ENCODE measurements at places on chromosomes 4 and X.

GRCh38 chr4:125736057-125736456, 421.3 kb downstream of the FAT4 start:
- DNase-seq: no peak

- DNase-seq: no peak
These were observed 9.8 kb upstream of the HMGB2 start for GRCh38 chr4:173343832-173344397.

GRCh38 chrX:107729558-107730297, 45.9 kb downstream of the TSC22D3 start:
- no peak for DNase-seq

DNA sequence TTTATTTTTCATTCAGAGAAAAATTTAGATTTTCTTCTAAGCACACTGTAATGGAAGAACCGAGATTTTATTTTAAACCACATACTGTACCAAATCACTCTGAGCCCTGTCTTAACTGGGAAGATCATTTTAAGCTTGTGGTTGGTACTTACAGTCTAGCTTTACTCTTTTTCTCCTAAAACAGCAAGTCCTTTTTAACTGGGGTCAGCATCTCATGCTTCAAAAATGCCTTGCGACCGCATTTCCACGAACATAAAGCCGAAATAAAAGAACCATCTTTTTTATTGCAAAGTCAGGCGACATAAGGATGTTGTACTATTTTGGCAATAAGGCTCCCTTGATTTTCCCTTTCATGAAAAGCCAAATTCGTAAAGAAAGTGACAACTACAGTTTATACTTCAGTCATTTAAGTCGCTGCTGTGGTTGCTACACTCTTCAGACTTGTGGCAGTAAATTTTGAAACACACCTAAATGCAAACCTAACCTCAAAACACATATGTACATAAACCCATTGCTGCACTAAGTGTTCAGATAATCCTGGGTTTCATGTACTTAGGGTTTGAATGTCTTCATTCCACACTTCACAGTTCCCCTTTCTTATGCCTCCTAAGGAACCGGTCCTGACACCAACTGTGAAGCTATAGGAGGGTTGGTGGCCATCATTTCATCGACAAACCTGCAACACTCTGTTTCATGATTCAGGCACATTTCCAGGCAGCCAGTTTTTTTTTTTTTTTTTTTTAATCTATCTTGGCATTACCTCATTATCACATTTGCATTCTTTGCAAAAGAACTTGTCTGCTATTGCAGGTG, 3.0 kb downstream of the STOX2 start:
- no peak for DNase-seq

DNA sequence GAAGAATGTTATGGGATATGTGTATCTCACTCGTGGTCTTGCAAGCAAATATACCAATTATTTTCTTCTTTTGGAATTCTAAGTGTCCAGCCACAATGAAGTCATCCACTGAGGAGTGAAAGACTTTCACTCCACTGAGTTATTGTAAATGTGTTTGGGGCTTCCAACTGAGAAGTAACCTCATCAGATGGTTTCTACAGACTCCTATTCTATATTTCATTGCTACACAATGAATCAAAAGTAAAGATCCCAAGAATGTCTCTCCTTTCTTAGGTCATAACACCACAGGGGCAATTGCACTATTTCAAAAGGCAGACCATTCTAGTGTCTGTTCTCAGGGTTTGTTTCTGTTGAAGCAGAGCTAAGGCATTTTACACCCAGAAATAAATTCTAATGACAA, 12.3 kb upstream of the VCX2 start:
- no peak for DNase-seq

- DNase-seq: no peak
These were observed 212.8 kb downstream of the GPAT3 start for GRCh38 chr4:83748711-83749110.

DNA sequence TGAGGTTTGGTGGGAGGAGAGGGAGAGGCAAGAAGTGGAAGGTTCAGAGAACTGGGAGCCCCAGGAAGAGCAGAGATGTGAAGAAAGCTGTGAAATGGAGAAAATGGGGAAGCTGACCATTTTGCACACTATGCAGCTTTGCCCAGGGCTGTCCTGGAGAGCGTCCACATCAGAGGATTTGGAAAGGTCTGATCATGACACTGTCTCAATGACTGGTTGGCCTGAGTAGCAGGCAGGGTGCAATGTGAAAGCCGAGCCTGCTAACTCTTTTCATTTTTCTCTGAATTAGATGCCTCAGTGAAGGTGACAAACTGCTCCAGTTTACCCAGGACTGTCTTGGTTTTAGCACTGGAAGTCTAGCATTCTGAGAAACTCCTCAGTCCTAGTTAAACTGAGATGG, 330.1 kb upstream of the RPS6KA3 start:
- no peak for DNase-seq

DNA sequence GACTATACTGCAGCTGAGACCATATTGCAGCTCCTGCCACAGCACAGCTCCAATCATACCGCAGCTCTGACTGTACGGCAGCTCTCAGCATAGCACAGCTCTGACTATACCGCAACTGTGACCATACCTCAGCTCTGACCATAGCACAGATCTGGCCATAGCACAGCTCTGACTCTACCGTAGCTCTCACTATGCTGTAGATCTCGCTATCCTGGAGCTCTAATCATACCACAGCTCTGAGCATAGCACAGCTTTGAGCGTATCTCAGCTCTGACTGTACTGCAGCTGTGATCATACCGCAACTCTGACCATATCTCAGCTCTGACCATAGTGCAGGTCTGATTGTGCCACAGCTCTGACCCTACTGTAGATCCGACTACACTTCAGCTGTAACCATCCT, 139.2 kb downstream of the ASMT start:
- DNase-seq: no peak

All from mucosa of descending colon (tissue), 3 donors.